ENCODE measurements at places on chromosomes 1 and 21. TPM values are rescaled to one million over a fixed set of nuclear protein-coding genes. Genes with fewer than 3 reads are reported as not detected.

- DNase-seq = no peak
Measured at GRCh38 chr1:202316186-202316585, 25.6 kb downstream of the UBE2T start.

DNA sequence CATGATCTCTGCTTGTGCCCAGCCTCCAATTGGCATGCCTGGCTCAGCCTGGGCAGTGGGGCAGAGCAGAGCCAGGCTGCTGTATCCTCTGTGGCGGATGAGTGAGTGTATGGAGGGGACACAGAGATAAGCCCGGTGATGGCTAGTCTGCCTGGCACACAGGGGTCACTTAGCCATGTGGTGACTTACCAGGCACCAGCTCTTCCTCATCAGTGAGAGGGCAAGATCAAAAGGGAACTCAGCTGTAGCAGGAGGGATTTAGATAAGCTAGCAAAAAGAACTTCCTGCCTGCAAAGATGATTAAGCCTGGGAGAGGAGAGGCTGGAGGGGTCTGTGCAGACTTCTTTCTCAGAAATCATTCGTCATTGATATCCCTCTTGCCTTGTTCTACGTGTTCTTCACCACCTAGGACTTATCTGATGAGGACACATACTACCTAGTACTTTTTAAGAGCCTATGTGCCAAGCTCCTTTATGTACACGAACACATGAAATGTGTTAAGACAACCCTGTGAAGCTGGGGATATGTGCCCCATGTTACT lies 7.9 kb downstream of the KIF21B start:
- DNase-seq = peak; percentile 66

GRCh38 chr21:36030581-36031189 lies 29.6 kb downstream of the SETD4 start:
- DNase-seq = peak; percentile 34

GRCh38 chr1:35808450-35809113 lies 766 bp downstream of the AGO4 start:
- DNase-seq = peak; percentile 29

GRCh38 chr1:110760321-110760720 lies 85.6 kb upstream of the KCNA3 start:
- DNase-seq = no peak

DNA sequence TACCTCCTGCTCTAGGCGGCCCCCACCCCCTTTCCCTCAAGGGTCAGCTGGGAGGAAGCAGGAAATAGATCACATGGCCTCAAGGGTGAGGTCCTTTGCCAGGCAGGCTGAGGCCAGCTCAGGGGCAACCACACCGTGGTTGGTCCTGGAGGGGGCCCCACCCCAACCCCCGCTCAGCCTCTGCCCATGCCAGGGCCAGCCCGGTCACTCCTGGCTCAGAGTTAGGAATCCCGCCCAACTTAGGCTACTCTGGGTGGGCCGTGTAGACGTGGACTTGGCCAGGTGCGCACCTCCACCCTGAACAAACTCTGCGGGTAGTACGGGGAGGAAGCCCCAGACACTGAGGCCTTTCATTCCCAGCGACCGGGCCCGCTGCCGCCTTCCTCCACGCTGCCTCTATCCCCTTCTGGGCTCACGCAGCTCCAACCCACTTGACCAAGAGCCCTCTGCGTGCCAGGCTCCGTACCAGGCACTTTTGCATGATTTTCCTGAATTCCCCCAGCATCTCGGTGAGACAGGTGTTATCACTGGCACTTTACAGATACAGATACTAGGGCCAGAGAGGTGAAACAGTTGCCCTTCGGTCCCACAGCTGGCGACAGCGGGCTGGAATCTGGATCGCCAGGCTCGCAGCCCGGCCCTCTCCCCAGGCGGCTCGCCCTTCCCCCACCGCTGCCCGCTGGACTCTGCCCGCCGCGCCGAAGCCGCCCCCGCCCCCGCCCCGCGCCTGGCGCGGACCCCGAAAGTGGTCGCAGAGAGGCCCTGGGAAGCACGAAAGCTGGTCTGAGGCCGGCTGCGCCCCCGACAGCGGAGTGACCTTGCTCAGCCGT lies 769 bp downstream of the GALE start:
- peak; percentile 97 for DNase-seq

GRCh38 chr1:8359617-8360481 lies 41.9 kb downstream of the SLC45A1 start:
- DNase-seq = no peak

GRCh38 chr1:23456226-23456625 lies 27.8 kb downstream of the ASAP3 start:
- peak; percentile 85 for DNase-seq

- peak; percentile 67 for DNase-seq
Measured at GRCh38 chr1:219772265-219773036, 155.9 kb downstream of the SLC30A10 start.

- DNase-seq = no peak
Measured at GRCh38 chr1:54395281-54395934, 10.8 kb downstream of the SSBP3 start.

DNA sequence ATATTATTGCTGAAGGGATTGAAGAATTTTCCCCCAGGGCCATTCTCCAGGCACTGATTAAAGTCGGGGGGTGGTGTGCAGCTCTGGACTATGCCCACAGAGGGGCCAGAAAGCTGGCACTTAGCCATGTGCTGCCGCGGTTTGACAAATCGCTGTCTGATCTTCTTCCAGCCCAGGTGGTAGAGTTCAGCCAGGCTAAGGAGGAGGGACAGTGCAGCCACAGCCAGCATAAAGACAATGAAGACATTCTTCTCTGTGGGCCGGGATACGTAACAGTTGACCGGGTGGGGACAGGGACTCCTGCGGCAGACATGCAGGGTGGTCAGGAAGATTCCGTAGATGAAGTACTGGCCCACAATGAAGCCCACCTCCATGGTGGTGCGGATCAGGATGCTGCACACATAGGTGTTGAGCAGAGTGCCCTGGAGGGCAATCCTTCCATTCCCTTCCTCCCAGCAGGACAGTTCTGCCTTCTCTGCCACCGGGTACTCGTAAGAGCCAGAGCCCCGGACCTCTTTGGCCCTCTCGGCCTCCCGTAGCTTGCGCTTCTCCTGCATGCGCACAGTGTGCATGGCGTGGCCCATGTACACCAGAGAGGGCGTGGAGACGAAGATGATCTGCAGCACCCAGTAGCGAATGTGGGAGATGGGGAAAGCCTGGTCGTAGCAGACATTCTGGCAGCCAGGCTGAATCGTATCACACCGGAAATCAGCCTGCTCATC lies 1.9 kb downstream of the GJA5 start:
- DNase-seq = no peak

DNA sequence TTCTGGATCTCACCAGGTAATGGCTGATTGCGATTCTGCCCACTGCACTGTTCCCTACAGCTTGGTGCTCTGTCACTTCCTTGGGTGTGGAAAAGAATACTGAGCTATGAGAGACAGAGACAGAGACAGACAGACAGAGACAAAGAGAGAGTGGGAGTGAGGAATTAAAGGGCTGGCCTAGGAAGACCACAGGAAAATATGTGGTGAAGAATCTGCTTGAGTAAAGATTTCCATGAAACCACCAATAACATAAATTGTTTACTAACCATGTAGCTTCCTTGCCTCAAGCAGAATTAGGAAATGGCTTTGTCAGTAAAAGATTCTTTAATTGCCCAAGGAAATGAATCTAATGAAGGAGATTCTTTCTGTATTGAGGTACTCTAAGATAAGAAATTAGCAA lies 54.4 kb downstream of the MPZL1 start:
- no peak for DNase-seq

CLCA1 gene
- total RNA-seq = not detected

GPR137B gene
- total RNA-seq = 4.6 TPM

VANGL2 gene
- 1.9 TPM for total RNA-seq

MIS18A gene
- total RNA-seq = 53.7 TPM

ZYG11B gene
- total RNA-seq = 14.2 TPM

Data from Daoy (cell line).